ENCODE measurements at places on chromosomes 16 and 17.

DNA sequence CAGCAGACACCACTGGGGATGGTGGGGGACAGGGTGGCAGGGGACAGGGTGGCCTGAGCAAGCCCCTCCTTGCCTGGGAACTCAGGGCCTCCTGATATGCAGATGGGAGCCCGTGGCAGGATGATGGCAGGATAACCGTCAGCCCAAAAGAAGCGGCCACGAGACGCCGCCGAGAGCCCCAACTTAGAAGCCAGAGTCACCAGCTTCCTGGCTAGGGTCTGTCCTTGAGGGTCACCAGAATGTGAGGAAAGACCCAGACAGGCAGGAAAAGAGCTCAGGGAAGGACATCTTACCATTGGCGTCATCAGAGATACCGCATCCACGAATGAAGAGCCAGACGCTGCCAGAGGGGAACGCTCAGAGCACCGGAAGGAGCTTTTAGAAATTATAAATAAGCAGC, 19.4 kb downstream of the RAB40C start:
- DNase-seq: no peak

DNA sequence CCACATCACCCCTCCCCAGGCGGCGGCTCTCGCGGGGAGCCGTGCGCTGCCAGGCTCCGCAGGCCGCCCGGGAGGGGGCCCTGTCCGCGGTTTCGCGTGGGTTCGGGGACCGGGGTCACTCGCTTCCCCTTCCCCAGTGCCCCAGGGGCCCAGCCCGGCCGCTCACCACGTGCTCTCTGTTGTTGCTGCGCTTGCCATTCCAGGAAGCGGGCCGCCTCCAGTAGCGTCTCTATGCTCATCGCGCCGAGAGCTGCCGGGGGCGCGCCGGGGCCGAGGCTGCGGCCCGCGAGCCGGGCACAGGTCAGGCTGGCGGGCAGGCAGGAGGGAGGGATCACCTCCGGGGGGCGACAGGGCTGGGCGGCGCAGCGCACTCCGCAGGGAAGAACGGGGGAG, 390 bp downstream of the MNT start:
- peak; percentile 70 for DNase-seq

DNA sequence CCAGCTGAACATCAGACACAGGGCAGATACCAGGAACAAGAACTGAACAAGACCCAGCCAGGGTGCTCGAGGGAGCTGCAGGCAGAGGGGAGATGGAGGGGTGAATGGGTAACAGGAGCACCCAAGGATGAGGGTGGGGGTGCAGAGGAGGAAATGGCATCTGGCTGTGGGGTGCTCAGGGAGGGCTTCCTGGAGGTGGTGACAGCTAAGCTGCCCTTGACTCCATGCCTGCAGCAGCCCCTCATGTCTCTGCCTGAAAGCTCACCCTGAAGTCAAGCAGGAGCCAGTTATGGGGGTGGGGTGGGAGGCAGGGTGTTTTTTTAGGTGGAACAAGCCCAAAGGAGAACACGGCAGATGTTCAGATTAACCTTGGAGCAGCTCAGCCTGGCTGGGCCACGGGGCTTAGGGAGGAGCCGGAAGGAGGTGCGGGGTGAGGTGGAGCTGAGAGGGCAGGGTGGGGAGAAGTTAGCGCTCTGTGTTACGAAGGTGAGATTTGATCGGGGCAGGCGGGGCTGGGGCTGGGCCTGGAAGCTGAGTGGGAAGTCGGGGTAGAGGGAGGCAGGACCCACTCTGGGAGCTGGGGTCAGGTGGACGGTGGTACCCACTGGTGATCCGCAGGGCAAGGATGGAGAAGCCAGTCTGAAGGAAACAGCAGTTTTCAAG, 143.0 kb downstream of the ENGASE start:
- no peak for DNase-seq

GRCh38 chr17:74296548-74296936, 22.5 kb downstream of the DNAI2 start:
- peak; percentile 42 for DNase-seq

DNA sequence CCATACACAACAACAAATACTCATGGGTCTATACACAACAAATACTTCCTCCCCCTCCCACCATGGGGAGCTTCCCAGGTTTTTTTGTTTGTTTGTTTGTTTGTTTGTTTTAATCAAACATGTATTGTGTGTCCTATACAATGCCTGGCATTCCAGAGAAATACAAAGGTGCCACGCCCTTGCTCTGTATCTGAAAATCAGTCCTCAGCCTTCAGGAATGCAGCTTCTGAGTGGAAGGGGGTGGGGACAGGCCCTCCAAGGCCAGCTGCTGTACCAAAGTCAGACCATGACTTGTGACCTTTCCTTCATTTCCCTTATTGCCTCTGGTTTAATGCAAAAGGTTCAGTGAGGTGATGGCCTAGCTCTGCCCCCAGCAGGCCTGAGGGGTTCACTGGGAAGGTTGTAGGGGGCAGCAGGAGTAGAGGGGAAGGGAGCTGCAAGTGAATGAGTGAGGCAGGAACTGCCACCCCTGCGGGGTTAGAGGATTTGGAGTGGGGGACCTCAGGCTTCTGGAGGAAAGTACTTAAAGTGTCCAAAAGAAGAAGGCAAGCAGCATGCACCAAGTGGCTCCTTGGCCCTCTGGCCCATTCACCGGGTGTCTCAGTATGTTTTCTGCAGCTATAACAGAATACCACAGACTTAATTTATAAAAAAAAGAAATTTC, 105.2 kb downstream of the CLEC16A start:
- no peak for DNase-seq

DNA sequence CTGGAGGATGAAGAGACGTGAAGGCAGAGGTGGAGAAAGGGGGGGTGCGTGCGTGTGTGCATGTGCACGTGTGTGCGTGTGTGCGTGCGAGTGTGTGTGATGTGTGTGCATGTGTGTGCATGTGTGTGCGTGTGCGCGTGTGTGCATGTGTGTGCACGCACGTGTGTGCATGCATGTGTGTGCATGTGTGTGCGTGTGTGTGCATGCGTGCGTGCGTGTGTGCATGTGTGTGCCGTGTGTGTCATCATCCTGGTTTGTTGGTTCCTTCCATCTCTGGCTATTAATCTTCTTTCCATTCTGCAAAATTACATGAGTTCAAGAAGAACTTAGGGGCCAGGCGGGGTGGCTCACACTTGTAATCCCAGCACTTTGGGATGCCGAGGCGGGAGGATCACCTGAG, 17.0 kb upstream of the RPL38 start:
- DNase-seq: no peak

DNA sequence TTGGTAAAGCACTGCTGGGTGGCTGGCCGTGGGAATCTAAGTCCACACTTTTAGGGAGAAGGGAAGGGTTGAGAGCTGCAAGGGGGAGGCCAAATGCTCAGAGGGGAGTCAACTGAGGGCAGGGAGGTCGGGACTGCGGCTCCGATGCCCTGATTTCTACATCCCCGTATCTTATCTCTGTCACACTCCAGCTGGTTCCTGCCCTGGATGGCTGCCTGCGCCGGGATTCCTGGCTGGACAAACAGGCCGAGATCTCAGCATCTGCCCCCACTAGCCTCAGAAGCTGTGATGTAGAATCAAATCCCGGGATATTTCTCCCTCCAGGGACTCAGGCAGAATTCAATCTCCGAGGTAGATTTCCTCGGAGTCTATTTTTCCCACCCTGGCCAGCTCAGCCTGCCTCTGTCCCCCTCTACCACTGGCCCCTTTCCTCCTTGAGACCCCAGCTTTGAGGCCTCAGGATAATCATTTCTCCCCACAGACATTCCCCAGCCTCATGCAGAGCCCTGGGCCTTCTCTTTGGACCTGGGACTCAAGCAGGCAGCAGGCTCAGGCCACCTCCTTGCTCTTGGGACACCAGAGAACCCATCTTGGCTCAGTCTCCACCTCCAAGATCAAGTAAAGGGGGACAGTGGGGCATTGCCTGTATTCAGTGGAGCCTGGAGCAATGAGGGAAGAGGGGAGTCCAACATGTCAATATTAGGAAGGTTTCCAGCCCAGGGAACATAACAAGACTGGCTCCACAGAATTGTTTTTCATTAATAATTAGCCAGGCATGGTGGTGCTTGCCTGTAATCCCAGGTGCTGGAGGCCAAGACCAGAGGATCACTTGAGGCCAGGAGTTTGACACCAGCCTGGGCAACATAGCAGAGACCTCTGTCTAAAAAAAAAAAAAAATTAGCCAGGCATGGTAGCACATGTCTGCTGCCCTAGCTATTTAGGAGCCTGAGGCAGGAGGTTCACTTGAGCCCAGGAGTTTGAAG, 1.8 kb downstream of the SHBG start:
- DNase-seq: no peak

- DNase-seq: no peak
These were observed 50.3 kb downstream of the FOXL1 start for GRCh38 chr16:86628614-86629013.

DNA sequence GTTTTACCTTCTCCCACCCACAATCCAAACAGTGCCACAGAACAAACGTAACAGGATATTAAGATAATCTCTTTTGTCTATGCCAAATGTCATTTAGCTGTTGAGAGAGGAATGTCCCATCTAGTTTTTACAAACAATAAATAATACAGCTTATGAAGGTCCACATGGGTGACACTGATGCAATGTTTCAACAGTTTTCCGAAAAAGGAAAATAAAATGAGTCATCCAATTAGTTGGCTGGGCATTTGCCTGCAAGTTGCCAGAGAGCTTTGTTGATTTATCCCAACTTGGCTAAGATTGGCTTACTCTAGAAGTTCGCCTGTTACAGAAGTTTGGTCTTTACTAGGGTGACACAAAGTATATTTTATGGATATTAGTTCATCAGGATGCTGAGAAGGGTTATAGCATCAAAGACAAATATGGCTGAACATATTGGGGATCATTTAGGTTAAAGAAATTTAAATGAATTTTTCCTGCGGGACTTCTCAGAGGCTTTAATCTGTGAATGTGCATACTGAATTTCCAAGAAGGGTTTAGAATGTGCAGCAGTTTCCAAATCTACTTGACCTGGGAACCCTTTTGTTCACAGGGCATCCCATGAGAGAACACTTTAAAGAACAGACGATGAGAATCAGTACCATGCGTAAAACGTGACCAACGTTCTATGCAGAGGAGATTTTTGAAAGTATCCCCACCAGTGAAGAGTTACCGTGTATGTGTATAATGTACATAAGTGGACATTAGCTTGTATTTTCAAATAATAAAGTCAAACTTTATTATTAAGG, 73.1 kb downstream of the CDH13 start:
- DNase-seq: no peak

GRCh38 chr17:1839516-1839915, 9.7 kb downstream of the RPA1 start:
- DNase-seq: no peak

- no peak for DNase-seq
These were observed 9.2 kb downstream of the CNOT1 start for GRCh38 chr16:58620396-58620795.

DNA sequence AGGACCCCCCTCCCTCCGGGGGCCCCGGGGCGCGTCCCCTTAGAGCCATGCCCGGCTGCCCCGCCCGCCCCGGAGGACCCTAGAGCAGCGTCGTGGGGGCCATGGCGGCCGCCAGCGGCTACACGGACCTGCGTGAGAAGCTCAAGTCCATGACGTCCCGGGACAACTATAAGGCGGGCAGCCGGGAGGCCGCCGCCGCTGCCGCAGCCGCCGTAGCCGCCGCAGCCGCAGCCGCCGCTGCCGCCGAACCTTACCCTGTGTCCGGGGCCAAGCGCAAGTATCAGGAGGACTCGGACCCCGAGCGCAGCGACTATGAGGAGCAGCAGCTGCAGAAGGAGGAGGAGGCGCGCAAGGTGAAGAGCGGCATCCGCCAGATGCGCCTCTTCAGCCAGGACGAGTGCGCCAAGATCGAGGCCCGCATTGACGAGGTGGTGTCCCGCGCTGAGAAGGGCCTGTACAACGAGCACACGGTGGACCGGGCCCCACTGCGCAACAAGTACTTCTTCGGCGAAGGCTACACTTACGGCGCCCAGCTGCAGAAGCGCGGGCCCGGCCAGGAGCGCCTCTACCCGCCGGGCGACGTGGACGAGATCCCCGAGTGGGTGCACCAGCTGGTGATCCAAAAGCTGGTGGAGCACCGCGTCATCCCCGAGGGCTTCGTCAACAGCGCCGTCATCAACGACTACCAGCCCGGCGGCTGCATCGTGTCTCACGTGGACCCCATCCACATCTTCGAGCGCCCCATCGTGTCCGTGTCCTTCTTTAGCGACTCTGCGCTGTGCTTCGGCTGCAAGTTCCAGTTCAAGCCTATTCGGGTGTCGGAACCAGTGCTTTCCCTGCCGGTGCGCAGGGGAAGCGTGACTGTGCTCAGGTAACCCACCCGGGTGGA, 759 bp downstream of the ALKBH5 start:
- DNase-seq: peak; percentile 74
